ENCODE measurements at places on chromosomes 5 and 9. TPM values are rescaled to one million over a fixed set of nuclear protein-coding genes. Genes with fewer than 3 reads are reported as not detected.
A peak's percentile ranks its signal among the peaks of the same experiment; 100 is the strongest.

The SAXO1 gene
- total RNA-seq: 0.43 TPM

- no peak overlapping the region for H3K27ac ChIP-seq
- DNase-seq: no peak
- H3K27me3 ChIP-seq: no peaks in the 10 kb centered on the region
Measured at GRCh38 chr9:137777761-137778160, 99.8 kb upstream of the CACNA1B start.

GRCh38 chr5:113264046-113264445 is 170.7 kb downstream of the TSSK1B start:
- H3K27ac ChIP-seq: no peak overlapping the region
- no peak for DNase-seq
- no peaks in the 10 kb centered on the region for H3K4me1 ChIP-seq
- H3K36me3 ChIP-seq: no peaks in the 10 kb centered on the region
- H3K27me3 ChIP-seq: peaks cover 7% of the 10 kb centered on the region

The ST8SIA4 gene
- 39.2 TPM for total RNA-seq

- no peak overlapping the region for H3K27ac ChIP-seq
- H3K27me3 ChIP-seq: no peaks in the 10 kb centered on the region
- no peaks in the 10 kb centered on the region for H3K4me1 ChIP-seq
Measured at GRCh38 chr5:20524991-20525529, 537.1 kb upstream of the CDH18 start.

- H3K4me1 ChIP-seq: peaks cover 10% of the 10 kb centered on the region
- H3K27me3 ChIP-seq: peaks cover 9% of the 10 kb centered on the region
- H3K4me3 ChIP-seq: no peak overlapping the region
- H3K36me3 ChIP-seq: no peaks in the 10 kb centered on the region
- H3K27ac ChIP-seq: no peak overlapping the region
Measured at GRCh38 chr5:6488021-6488420, 39.4 kb downstream of the UBE2QL1 start.

The LCN10 gene
- 1.00 TPM for total RNA-seq

The EQTN gene
- not detected for total RNA-seq

The PCDHB11 gene
- total RNA-seq: not detected

- H3K4me3 ChIP-seq: no peak overlapping the region
- peaks cover 3% of the 10 kb centered on the region for H3K27me3 ChIP-seq
- peaks cover 6% of the 10 kb centered on the region for H3K36me3 ChIP-seq
- no peak for DNase-seq
- H3K4me1 ChIP-seq: peaks cover 8% of the 10 kb centered on the region
Measured at GRCh38 chr9:27386571-27387091, 89.7 kb upstream of the EQTN start.

DNA sequence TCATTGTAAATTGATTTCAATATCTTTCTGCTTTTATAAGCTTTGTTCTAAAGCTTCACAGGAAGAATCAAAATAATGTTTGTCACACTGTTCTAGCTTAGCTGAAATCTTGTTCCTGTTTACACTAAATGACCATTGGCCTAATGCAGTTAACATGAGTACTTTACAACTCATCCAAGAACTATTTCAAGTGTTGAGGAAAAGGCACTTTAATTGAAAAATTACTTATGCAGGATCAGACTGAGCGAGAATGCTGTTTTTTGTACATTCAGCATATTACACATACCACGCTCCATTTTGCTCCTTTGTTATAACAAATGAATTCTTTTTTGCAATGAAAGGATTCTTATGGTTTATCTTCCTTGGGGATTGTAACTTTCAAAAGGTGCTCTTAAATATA is 22.4 kb upstream of the SMIM15 start:
- H3K4me3 ChIP-seq: no peak overlapping the region
- H3K36me3 ChIP-seq: no peaks in the 10 kb centered on the region
- DNase-seq: no peak

The NKD2 gene
- total RNA-seq: 0.36 TPM

GRCh38 chr5:118905196-118905595 is 83.2 kb downstream of the DTWD2 start:
- no peak overlapping the region for H3K27ac ChIP-seq
- H3K4me1 ChIP-seq: no peaks in the 10 kb centered on the region
- DNase-seq: no peak
- H3K4me3 ChIP-seq: no peak overlapping the region

- DNase-seq: no peak
- H3K36me3 ChIP-seq: no peaks in the 10 kb centered on the region
- H3K4me3 ChIP-seq: no peak overlapping the region
Measured at GRCh38 chr5:177103523-177104253, 17.0 kb downstream of the FGFR4 start.

The COL5A1 gene
- 0.86 TPM for total RNA-seq

- DNase-seq: no peak
- no peaks in the 10 kb centered on the region for H3K4me1 ChIP-seq
- peaks cover 12% of the 10 kb centered on the region for H3K27me3 ChIP-seq
- no peak overlapping the region for H3K4me3 ChIP-seq
- no peaks in the 10 kb centered on the region for H3K36me3 ChIP-seq
Measured at GRCh38 chr9:87894998-87895625, 12.4 kb downstream of the SPATA31E1 start.

DNA sequence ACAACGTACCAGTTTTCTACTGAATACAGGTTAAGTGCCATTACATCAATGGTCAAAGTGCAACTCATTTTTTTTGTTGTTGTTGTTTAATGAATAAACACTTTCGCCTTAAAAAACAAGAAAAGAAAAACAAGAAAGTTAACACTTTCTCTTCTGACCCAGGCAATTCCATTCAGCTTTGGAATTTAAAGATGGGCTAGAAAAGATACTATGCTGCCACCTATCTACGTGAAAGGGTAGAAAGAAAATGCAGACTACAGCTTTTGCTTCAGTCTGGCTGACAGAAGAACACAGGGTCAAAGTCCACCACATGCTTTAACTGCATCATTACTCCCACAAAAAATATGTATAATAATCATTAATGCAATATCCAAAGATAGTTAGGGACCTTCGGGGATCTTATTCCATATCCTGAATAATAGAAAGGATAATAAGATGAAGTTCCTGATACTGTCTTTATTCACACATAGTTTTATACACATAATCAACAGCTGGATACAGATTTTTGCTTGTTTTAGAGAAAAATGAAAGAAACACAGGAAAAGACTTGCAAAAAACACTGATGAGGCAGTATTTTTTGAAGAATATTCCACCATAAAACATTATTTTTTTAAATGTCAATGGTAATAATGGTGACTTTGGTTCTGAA is 40.4 kb downstream of the ZDHHC21 start:
- H3K36me3 ChIP-seq: peaks cover 33% of the 10 kb centered on the region
- no peak overlapping the region for H3K4me3 ChIP-seq

The ATP10B gene
- total RNA-seq: not detected

DNA sequence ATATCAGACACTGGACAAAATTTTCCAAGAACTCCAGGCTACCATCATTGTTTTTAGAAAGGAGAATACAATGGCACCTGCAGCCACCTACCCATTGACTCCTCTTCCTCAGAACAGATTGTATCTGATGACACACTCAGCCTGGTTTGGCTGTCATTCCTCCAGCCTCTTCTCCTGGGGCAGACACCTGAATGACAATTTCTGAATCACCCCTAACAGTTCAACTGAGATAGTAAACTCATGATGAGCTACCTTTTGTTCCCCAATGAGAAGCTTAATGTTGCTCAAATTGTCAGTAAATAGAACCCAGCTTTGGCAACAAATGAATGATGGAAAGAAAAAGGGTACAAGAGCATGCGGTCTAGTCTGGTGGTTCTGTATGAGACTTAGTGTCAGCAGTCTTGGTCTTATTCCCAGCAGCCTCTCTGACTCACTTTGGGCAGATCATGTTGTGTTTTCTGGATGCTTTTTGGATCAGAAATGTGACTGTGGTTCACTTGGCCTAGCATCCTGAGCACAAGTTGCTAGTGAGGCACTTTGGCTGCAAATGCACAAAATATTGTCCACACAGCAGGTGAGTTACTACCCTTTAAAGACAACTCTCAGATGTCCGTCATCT is 78.3 kb downstream of the MAMDC2 start:
- peaks cover 5% of the 10 kb centered on the region for H3K27me3 ChIP-seq
- H3K4me3 ChIP-seq: no peak overlapping the region
- H3K27ac ChIP-seq: no peak overlapping the region
- H3K4me1 ChIP-seq: no peaks in the 10 kb centered on the region
- H3K36me3 ChIP-seq: no peaks in the 10 kb centered on the region

The PHYHD1 gene
- total RNA-seq: 1.6 TPM

DNA sequence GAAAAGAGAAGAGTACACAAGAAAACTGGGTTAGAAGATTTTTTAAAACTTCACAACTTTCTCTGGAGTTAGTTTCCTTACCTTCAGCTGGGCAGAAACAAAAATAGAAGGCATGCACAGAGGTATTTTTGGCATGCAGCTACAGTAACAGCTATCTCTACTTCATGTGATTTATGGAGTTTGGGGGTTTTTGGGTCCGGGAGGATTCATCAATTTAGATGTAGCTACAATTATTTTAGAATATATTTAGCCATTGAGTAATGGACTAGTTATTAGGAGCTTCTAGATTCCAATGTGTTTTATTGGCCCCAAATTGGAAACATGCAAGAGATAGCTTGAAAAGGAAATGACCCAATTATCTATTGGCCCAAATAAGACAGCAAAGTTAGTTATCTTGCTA is 91.6 kb upstream of the TNFAIP8 start:
- H3K36me3 ChIP-seq: peaks cover 35% of the 10 kb centered on the region
- H3K27ac ChIP-seq: no peak overlapping the region
- H3K4me1 ChIP-seq: peaks cover 13% of the 10 kb centered on the region
- no peak overlapping the region for H3K4me3 ChIP-seq
- H3K27me3 ChIP-seq: no peaks in the 10 kb centered on the region
- DNase-seq: no peak

The C9orf43 gene
- total RNA-seq: 0.36 TPM

The TMEM174 gene
- not detected for total RNA-seq

- peaks cover 17% of the 10 kb centered on the region for H3K36me3 ChIP-seq
- H3K27ac ChIP-seq: peak overlapping the region; percentile 55
- peaks cover 44% of the 10 kb centered on the region for H3K4me1 ChIP-seq
- H3K4me3 ChIP-seq: peak overlapping the region; percentile 52
Measured at GRCh38 chr5:50709471-50709870, 43.0 kb downstream of the PARP8 start.

GRCh38 chr5:91119981-91120850 is 262.9 kb downstream of the ARRDC3 start:
- peaks cover 2% of the 10 kb centered on the region for H3K36me3 ChIP-seq
- H3K27me3 ChIP-seq: peaks cover 6% of the 10 kb centered on the region
- no peak overlapping the region for H3K27ac ChIP-seq
- H3K4me1 ChIP-seq: peaks cover 1% of the 10 kb centered on the region

The SMIM33 gene
- total RNA-seq: 0.34 TPM

The CAST gene
- total RNA-seq: 174 TPM

DNA sequence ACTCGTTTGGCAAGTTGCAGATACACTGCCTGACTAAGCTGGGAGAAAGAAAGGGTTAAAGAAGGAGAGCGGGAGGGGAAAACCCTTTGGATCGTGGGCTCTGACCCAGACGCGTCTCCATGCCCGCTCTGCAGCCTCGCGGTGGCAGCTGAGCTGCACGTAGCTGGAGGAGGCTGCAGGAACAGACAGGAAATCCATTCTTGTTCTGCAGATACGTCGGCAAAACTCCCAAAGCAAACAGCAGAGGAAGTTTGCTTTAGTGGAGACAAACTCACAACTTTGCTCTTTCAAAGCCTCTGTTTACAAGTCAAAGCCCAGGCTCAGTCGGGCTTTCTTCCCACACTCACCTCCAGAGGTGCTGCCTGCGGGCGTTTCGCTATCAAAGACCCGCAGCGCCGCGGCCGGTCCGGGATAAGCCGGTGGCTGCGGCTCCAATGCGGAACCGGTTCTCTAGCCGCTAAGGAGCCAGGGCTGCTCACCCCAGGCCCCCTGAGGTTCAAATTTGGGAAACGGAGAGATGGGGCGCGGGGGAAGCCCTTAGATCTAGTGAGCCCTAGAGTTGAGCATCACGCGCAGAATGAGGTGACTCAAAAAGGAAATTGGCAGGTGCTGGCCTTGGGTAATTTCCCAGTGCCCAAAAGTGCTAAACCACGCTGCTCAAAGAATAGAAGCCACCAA is 60.7 kb downstream of the MAT2B start:
- no peak overlapping the region for H3K27ac ChIP-seq
- peak; percentile 39 for DNase-seq
- H3K4me1 ChIP-seq: peaks cover 4% of the 10 kb centered on the region
- no peaks in the 10 kb centered on the region for H3K36me3 ChIP-seq

- no peaks in the 10 kb centered on the region for H3K4me1 ChIP-seq
- DNase-seq: no peak
- no peaks in the 10 kb centered on the region for H3K27me3 ChIP-seq
- no peaks in the 10 kb centered on the region for H3K36me3 ChIP-seq
- no peak overlapping the region for H3K4me3 ChIP-seq
- H3K27ac ChIP-seq: no peak overlapping the region
Measured at GRCh38 chr5:10077791-10078545, 171.7 kb downstream of the ATPSCKMT start.

DNA sequence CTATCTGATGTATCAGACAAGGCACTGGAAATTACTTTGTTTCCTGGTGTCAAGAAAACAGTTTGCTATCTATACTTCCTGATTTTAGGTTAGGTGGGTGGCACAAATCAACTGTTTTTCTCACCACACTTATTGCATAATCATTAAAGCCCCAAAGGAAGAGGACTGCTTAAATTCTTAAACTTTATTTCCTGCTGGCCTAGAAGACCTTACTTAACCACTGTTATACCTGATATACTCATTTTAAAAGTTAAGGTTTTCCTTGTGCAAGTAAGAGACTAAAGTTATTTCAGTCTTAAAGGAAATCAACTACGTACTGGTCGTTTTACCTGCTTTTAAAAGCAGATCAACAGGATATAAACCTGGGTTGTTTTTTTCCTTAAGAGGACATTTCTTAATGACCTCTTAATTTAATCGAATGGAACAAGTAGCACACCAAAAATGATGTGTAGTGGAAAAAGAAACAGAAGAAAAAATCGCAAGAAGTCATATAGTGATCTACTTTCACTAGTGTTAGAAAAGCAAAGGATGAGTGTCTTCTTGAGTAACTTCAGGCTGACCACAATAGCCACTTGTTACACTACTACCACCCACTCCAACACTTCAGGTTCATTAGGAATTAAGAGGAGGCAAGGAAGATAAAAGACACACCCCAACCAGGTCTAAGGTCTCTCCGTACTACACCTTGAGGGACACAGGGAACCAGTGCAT is 974 bp downstream of the CLINT1 start:
- H3K27ac ChIP-seq: peak overlapping the region; percentile 99
- peak overlapping the region; percentile 99 for H3K4me3 ChIP-seq
- no peak for DNase-seq
- peaks cover 8% of the 10 kb centered on the region for H3K36me3 ChIP-seq
- peaks cover 55% of the 10 kb centered on the region for H3K4me1 ChIP-seq

DNA sequence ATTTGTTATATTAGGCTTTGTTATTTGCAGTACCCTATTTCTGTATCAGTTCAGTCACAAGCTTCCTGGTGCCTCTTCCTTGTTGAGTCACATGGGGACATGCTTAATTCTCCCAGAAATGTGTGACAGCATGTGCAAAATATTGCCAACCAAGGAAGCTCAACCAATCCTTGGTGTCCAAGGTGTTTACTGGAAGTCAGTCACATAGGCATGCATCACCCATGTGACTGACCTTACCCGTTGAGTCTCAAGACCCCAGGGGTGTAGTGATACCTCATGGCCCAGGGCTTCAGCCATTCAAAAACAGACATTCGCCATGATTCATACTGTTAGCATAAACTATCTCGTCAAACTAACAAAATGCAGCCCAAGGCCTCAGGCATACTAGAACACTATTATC is 9.3 kb upstream of the ANKDD1B start:
- peaks cover 32% of the 10 kb centered on the region for H3K36me3 ChIP-seq
- H3K4me1 ChIP-seq: peaks cover 23% of the 10 kb centered on the region
- no peak overlapping the region for H3K4me3 ChIP-seq
- no peaks in the 10 kb centered on the region for H3K27me3 ChIP-seq
- no peak for DNase-seq
- no peak overlapping the region for H3K27ac ChIP-seq

The ZBTB26 gene
- 11.2 TPM for total RNA-seq
